ENCODE measurements at places on chromosomes 1 and 21.

DNA sequence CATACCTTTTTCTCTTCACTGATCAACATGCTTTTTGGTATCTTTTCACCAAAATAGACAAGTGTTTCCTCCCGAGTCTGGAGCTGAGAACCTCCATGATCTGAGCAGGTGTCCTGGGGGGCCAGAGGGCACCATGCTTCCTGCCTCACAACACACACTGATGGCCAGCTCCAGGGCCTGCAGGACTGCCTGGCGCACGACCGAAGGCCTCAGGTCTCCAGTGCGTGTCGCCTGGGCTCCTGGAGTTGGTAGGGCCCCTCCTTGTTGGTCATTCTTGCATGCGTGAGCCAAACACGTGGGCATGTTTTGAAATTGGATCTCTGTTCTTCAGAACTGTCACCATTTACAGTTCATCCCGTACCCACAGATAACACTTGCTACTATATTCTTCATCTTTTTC is 64.4 kb downstream of the SLC37A1 start:
- no peak for DNase-seq

DNA sequence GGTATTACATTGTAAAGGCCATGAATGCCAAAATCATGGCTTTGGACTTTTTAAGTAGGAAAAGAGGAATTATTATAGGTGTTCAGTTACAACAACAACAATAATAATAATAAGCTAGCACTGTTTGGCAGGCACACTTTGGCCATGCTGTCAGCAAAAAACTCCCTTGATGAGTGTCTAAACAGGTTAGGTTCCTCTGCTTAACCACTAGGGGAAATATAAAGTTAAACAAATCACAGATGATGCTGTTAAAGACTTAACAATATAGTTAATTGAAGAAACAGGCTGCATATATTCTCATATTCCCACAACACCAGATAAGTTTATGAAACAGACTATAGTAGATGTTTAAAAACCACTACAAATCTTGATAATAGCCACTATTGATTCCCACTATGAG is 46.4 kb downstream of the RGS21 start:
- DNase-seq, result no peak

- peak; percentile 18 for DNase-seq
Measured at GRCh38 chr1:216390956-216391355, 32.3 kb downstream of the USH2A start.

DNA sequence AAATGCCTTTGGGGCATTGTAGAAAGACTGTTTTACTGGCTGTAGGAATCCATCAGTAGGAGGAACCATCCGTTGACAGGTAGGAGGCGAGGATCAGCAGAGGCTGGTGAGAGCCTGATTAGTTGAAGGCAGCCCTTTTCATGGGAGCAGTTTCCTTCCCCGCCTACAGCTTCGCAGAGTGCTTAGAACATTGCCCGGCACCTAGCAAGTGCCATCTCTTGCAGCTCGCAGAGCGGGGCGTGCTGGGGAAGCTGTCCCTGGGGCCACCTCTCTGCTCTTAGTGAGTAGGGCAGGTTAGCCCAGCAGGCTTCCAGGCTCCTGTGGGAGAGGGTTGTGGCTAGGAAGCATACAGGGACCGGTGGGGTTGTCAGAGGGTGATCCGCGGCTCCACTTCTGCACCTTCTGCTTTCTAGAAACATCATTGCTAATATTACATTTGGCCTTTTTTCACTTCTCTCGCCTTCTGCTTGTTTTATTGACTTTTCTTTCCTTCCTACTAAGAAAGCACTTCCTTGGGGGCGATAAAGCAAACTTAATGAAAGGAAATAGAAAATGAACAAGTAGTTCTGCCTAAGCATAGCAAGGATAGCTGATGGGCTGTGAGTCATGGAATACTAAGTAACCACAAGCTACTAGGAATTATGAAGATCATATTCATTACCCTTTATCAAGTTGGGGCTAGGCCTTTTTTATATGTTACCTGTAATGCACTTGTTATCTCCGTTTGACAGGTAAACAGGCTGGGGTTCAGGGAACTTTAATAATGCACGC is 176.7 kb downstream of the GALNT2 start:
- peak; percentile 68 for DNase-seq

GRCh38 chr1:45412899-45413298 is 72.7 kb upstream of the MUTYH start:
- DNase-seq, result no peak

DNA sequence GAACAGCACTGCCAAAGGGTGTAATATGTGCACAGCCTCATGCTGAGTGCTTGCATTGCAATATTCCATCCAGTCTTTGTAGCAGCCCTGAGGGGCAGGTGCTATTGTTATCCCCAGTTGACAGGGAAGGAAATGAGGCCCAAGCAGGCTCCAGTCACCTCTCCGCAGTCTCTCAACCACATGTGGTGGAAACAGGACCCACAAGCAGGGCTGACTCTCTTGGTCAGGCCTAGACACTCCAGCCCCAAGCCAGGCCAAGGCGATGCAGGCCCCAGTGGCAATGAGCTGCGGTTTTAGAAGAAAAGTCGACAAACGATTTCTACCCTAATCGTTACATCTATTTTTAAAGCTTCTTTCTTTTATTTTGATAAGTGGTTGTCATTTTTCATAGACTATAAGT is 52.6 kb upstream of the GADD45A start:
- DNase-seq, result no peak

- no peak for DNase-seq
Measured at GRCh38 chr1:41588334-41588875, 103.9 kb upstream of the EDN2 start.

DNA sequence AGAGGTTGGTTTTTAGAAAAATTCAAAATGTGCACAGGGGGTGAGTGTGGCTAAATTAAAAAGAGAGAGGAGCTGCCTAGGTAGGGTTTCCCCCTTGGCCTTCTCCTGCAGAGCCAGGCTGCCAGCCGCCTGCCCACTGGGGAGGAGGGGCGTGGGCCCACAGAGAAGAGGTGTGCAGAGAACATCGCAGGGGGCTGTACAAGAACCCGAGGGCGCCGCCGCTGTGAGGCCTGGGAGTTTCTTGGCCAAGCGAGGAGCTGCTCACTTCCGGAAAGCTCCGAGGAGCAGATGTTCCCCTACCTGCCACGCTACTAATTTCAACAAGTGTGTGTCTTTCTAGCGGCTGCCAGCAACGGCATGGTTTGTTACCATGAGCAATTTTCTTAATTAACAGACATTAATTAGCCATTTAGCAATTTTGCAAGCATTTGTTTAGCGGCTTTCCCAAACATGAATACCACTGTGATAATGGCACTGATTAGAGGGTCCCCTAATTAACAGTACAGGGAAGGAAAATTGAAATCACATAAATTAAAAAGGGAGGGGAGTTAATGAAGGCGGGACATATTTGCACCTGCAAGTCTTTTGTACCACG is 59.7 kb downstream of the MRPL37 start:
- DNase-seq, result no peak

DNA sequence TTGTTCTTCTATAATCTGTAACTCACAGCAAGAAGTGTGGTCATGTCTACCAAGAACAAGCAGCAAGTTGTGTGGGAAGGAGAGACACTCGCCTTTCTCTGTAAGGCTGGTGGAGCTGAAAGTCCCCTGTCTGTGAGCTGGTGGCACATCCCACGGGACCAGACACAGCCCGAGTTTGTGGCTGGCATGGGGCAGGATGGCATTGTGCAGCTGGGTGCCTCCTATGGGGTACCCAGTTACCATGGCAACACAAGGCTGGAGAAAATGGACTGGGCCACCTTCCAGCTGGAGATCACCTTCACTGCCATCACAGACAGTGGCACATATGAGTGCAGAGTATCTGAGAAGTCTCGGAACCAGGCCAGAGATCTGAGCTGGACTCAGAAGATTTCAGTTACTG is 15.5 kb downstream of the CD101 start:
- no peak for DNase-seq

GRCh38 chr1:236495467-236496112 is 28.2 kb upstream of the LGALS8 start:
- no peak for DNase-seq

DNA sequence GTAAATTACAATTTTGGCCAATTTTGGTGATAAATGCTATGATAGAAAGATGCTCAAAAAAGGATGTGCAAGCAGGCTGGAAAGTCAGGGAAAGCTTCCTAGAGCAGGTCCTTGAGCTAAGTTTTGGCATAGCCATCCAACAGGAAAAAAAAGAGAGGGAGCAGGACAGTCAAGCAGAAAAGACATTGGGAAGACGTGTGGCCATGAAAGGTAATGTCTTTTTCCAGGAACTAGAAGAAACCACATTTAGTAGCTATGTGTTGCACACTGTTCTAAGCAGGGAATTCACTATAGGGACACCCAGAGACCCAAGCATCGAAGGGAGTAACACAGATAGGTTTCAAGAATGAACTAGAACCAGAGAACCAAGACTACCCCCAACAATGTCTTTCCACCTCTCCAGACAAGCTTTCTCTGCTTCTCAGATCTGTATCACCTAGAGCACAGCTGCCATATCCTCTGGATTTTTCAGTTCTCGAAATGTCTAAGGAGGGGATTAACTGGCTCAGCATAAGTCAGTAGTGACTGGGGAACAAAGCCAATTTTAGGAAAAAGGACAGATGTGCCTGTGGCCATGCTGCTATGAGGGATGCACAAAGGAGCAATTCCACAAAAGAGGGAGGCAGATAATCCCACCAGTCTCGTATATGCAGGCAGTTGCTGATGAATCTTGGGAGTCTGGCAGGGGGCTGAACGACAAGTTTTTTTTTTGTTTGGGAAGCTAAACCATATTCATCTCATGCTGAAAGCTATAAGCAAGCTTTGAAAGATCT is 97.1 kb upstream of the DAB1 start:
- DNase-seq, result no peak

DNA sequence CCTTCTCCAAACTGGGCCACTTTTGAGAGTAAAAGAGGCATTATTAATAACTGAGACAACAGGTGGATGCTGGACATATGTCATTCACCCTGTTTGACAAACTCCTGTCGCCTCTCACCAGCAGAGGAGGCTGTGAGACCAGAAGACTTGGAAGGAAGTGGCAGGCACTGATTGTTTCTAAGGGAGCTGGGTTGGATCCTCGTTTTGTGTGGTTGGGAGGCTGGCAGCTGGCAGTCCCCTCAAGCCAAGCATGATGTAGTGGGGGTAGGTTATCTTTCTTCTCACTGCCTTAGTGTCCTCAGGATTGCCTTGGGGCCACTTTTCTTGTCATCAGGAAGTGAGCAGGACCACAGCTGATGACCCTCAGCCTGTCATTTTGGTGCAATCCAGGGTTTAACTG is 86.5 kb upstream of the KCNJ15 start:
- DNase-seq, result no peak

DNA sequence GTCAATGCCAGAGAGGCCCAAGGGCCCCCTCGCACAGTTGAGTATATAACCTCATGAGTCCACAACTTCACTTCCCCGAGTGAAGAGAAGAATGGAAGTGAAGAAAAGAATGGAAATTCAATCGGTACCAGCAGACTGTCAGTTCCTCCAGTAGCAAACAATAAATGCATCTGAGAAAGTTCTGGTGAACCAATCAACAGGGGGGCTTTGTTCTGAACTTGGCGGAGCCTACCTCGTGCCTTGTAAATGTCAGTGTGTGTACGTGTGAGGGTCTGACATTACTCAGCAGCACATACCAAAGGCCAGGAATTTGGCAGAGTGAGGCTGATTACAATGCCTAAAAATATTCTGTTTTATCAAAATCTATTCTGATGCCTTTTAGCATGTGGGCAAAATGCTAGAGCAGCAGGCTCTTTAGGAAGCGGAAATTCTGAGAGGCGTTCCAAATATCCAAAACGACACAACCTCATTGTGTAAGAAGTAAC is 238.5 kb downstream of the LTN1 start:
- DNase-seq, result peak; percentile 47
